Pancreas (tissue), 10 donors: ENCODE measurements at places on chromosomes 6 and 20. TPM values are rescaled to one million over a fixed set of nuclear protein-coding genes. Genes with fewer than 3 reads are reported as not detected.

Gene ZBTB46
- total RNA-seq = 2.8 TPM

Gene BCAS1
- 0.52 TPM for total RNA-seq

Gene NRM
- 6.4 TPM for total RNA-seq

Gene C20orf202
- total RNA-seq = 0.13 TPM

Gene FGD2
- 4.2 TPM for total RNA-seq

Gene LY6G6D
- not detected for total RNA-seq

Gene ATP6V1G2
- total RNA-seq = 0.35 TPM

Gene PTK6
- 0.87 TPM for total RNA-seq

Gene LY6G5C
- 2.6 TPM for total RNA-seq

Gene CFAP61
- total RNA-seq = 0.37 TPM

Gene HLA-DQA1
- total RNA-seq = 2.4 TPM

Gene RAET1L
- not detected for total RNA-seq

Gene MYH7B
- 0.14 TPM for total RNA-seq

Gene SLC16A10
- 24.1 TPM for total RNA-seq

Gene MRPL14
- 16.4 TPM for total RNA-seq

Gene HRH3
- total RNA-seq = not detected

Gene EFCAB8
- total RNA-seq = 0.19 TPM

Gene FNDC11
- total RNA-seq = 0.09 TPM

Gene PCSK2
- total RNA-seq = 37.9 TPM
